ENCODE measurements at places on chromosomes 7 and 10.

DNA sequence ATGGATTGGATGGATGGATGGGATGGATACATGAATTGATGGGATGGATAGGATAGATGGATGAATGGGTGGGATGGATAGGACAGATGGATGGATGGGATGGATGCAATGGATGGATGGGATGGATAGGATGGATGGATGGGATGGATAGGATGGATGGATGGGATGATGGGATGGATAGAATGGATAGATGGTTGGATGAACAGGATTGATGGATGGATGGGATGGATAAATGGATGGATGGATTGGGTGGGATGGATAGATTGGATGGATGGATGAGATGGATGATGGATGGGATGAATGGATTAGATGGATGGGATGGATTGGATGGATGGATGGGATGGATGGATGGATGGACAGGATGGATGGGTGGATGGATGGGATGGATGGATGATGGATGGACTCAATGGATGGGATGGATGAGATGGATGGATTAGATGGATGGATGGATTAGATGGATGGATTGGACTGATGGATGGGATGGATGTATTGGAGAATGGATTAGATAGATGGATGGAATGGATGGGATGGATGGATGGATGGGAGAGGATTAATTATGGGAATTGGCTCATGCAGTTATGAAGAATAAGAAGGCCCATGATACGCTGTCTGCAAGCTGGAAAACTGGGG is 136.4 kb downstream of the ADAM12 start:
- DNase-seq = no peak
- H3K4me1 ChIP-seq = peaks cover 6% of the 10 kb centered on the region
- H3K4me3 ChIP-seq = no peak overlapping the region
- H3K27ac ChIP-seq = no peak overlapping the region
- H3K27me3 ChIP-seq = no peaks in the 10 kb centered on the region

GRCh38 chr7:94567396-94567795 is 57.8 kb downstream of the CASD1 start:
- H3K4me1 ChIP-seq = no peaks in the 10 kb centered on the region
- no peak for DNase-seq
- no peaks in the 10 kb centered on the region for H3K27me3 ChIP-seq
- peaks cover 12% of the 10 kb centered on the region for H3K36me3 ChIP-seq

DNA sequence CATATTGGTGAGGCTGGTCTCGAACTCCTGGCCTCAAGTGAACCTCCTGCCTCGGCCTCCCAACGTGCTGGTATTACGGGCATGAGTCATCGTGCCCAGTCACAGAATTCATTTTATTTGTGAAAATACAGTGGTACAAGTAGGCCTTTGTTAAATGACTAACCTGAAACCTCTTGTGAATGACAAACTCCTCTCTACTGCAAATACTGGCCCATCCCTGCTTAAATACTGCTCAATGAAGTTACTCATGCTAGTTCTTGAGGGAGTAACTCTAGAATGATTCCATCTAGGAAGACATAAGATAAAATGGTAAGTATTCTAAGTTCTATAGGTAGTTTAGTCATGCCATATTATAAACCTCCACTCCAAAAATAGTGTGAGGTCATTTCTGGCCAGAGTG is 80.7 kb downstream of the UBE2H start:
- H3K4me1 ChIP-seq = peaks cover 25% of the 10 kb centered on the region
- H3K27ac ChIP-seq = peak overlapping the region; percentile 37
- no peaks in the 10 kb centered on the region for H3K27me3 ChIP-seq
- DNase-seq = no peak

DNA sequence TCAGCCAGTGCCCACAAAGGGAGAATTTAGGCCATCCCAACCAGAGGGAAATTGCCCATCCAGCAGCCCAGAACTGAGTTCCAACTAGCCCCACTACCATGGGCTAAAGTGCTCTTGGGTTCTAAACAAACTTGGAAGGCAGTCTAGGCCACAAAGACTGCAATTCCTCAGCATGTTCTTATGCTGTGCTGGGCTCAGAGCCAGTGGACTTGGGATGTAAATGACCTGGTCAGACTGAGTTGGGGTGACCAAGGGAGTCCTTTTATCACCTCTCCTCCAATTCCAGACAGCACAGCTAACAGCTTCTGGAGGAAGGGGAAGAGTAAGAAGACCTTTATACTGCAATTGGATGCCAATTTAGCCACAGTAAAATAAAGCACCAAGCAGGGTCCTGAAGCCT is 607.2 kb upstream of the KCND2 start:
- peaks cover 6% of the 10 kb centered on the region for H3K4me1 ChIP-seq
- H3K36me3 ChIP-seq = no peaks in the 10 kb centered on the region
- H3K4me3 ChIP-seq = no peak overlapping the region
- H3K27ac ChIP-seq = no peak overlapping the region
- H3K27me3 ChIP-seq = no peaks in the 10 kb centered on the region

All from WTC11 (cell line).